Activated T-cell treated with anti-CD3 and anti-CD28 coated beads, Interleukin-2, amount 50 U/mL, for 24 hours (primary cell): ENCODE measurements at places on chromosomes 13 and 19.
A peak's percentile ranks its signal among the peaks of the same experiment; 100 is the strongest.

- H3K27me3 ChIP-seq = peaks cover 2% of the 10 kb centered on the region
- H3K36me3 ChIP-seq = no peaks in the 10 kb centered on the region
- no peak overlapping the region for H3K27ac ChIP-seq
Observed at GRCh38 chr13:49597043-49597641, 11.8 kb upstream of the RCBTB1 start.

DNA sequence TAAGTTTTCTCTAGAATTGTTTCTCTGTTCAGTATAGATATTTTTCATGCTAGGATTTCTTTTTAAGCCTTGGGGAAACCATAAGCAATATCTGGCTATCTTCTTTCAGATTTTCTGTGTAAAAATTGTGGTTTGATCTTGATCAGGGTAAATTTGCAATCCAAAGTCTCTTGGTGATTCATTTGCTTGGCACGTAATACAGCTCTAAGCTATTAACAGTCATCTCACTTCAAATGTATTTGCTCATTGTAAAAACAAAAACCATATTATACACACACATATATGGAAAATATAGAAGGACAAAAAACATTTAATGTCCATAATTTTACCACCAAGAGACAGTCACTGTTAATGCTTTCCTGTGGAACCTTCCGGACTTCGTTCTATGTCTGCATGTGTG, 191.0 kb downstream of the SHISA2 start:
- H3K4me1 ChIP-seq = no peaks in the 10 kb centered on the region
- H3K36me3 ChIP-seq = no peaks in the 10 kb centered on the region
- H3K4me3 ChIP-seq = no peak overlapping the region

DNA sequence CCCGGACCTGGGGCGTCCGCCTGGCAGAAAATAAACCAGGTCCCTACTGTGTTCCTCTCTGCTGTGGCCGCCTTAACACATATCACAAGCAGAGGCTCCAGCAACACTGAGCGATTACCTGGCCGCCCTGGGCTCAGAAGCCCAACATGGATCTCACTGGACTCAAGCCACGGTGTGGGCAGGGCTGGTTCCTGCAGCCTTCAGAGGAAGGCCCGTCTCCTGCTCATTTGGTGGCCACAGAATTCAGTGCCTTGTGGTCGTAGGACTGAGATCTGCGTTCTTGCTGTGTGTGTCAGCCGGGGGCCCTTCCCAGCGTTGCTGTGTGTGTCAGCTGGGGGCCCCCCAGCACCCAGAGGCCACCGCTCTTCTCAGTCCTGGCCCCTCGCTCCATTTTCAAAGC, 30.2 kb downstream of the C2CD4C start:
- H3K27me3 ChIP-seq = peaks cover 25% of the 10 kb centered on the region
- peaks cover 17% of the 10 kb centered on the region for H3K4me1 ChIP-seq
- no peak overlapping the region for H3K27ac ChIP-seq

DNA sequence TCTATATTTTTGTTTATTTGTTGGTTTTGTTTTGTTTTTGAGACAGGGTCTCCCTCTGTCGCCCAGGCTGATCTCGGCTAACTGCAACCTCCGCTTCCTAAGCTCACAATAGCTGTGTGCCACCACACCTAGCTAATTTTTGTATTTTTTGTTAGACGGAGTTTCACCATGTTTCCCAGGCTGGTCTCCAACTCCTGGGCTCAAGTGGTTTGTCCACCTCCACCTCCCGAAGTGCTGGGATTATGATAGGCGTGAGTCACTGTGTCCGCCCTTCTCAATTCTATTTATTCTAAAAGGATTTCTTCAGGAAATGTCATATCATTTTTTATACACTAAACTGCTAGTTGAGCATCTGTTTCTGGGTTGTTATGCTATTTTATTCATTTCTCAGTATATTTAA, 1206.0 kb downstream of the OLFM4 start:
- no peak overlapping the region for H3K27ac ChIP-seq
- H3K4me3 ChIP-seq = no peak overlapping the region
- no peaks in the 10 kb centered on the region for H3K27me3 ChIP-seq
- no peak for DNase-seq
- no peaks in the 10 kb centered on the region for H3K36me3 ChIP-seq

- H3K36me3 ChIP-seq = no peaks in the 10 kb centered on the region
- H3K4me1 ChIP-seq = no peaks in the 10 kb centered on the region
- H3K27ac ChIP-seq = no peak overlapping the region
- no peak overlapping the region for H3K4me3 ChIP-seq
- peaks cover 18% of the 10 kb centered on the region for H3K27me3 ChIP-seq
Observed at GRCh38 chr19:50187937-50188336, 15.5 kb upstream of the MYH14 start.

GRCh38 chr19:45098521-45099466, 5.8 kb downstream of the PPP1R37 start:
- peaks cover 33% of the 10 kb centered on the region for H3K36me3 ChIP-seq
- H3K4me3 ChIP-seq = no peak overlapping the region
- no peaks in the 10 kb centered on the region for H3K27me3 ChIP-seq
- peak overlapping the region; percentile 57 for H3K27ac ChIP-seq

GRCh38 chr19:45508861-45509691, 1.8 kb downstream of the VASP start:
- peak overlapping the region; percentile 94 for H3K4me3 ChIP-seq
- H3K27ac ChIP-seq = peak overlapping the region; percentile 95
- H3K36me3 ChIP-seq = peaks cover 41% of the 10 kb centered on the region
- H3K27me3 ChIP-seq = no peaks in the 10 kb centered on the region
- peaks cover 64% of the 10 kb centered on the region for H3K4me1 ChIP-seq

GRCh38 chr13:79385694-79386093, 20.4 kb downstream of the RBM26 start:
- H3K4me1 ChIP-seq = peaks cover 85% of the 10 kb centered on the region
- H3K36me3 ChIP-seq = peaks cover 39% of the 10 kb centered on the region
- no peaks in the 10 kb centered on the region for H3K27me3 ChIP-seq
- no peak for DNase-seq
- peak overlapping the region; percentile 88 for H3K27ac ChIP-seq
- H3K4me3 ChIP-seq = no peak overlapping the region

DNA sequence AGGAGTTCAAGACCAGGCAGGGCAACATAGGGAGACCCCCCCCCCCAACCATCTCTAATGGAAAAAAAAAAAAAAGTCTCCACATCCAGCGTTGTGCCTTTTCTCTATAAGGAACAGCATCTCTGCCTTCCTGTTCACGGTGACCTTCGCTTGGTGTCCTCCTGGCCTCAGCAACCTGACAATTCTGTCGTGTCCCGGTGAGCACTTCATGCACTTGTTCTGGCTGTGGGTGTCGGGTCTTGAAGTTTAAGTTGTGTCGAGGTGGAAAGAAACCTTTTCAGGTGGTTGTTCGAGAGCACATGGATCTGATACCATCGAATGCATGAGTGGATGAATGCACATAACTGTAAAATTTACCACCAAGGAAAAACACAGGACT, 594 bp downstream of the ZNF559 start:
- no peak for DNase-seq
- H3K27me3 ChIP-seq = no peaks in the 10 kb centered on the region
- H3K4me3 ChIP-seq = peak overlapping the region; percentile 85
- H3K27ac ChIP-seq = peak overlapping the region; percentile 96

DNA sequence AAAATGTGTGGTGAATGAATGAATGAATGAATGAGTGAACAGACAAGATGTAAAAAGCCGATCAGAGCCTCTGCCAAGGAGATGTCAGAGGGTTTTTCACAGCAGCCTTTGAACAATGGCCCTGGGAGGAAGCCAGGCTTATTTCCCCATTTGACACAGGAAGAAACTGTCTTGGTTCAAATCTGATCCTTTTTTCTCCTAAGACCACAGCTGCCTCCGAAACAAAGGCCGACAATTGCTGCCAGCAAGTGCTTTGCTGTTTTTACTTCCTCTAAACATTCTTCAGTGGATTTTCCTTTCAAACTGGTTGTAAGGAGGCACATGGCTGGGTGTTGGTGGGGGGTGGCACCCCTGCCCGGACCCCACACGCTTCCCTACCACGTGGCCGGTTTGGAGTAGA, 44.2 kb upstream of the HOMER3 start:
- no peaks in the 10 kb centered on the region for H3K4me1 ChIP-seq
- no peak overlapping the region for H3K4me3 ChIP-seq
- H3K36me3 ChIP-seq = no peaks in the 10 kb centered on the region
- H3K27ac ChIP-seq = no peak overlapping the region

- no peak overlapping the region for H3K4me3 ChIP-seq
- H3K27ac ChIP-seq = no peak overlapping the region
- H3K4me1 ChIP-seq = no peaks in the 10 kb centered on the region
- no peaks in the 10 kb centered on the region for H3K36me3 ChIP-seq
- H3K27me3 ChIP-seq = no peaks in the 10 kb centered on the region
Observed at GRCh38 chr13:106088085-106088484, 447.4 kb downstream of the EFNB2 start.
